B cell (primary cell): ENCODE measurements at places on chromosomes 2 and 18. TPM values are rescaled to one million over a fixed set of nuclear protein-coding genes. Genes with fewer than 3 reads are reported as not detected.

The ABCG8 gene
- not detected in 2 replicates for polyA plus RNA-seq

The SERPINB11 gene
- not detected in 2 replicates for polyA plus RNA-seq

The KCNS3 gene
- 0.10 TPM in 1 of 2 replicates, not detected in the other for polyA plus RNA-seq

The TM4SF20 gene
- not detected in 2 replicates for polyA plus RNA-seq

The MAB21L4 gene
- polyA plus RNA-seq: not detected in 2 replicates

The MC4R gene
- polyA plus RNA-seq: not detected in 2 replicates

The OTX1 gene
- not detected in 2 replicates for polyA plus RNA-seq

The CCL20 gene
- polyA plus RNA-seq: 0.26 and 0.31 TPM in 2 replicates

The UGT1A9 gene
- not detected in 2 replicates for polyA plus RNA-seq

The GCG gene
- not detected in 2 replicates for polyA plus RNA-seq

The FMNL2 gene
- polyA plus RNA-seq: 0.55 and 0.73 TPM in 2 replicates

The ZNF516 gene
- 6.7 and 15.7 TPM in 2 replicates for polyA plus RNA-seq

The DSG1 gene
- polyA plus RNA-seq: not detected in 2 replicates

The UPP2 gene
- polyA plus RNA-seq: not detected in 2 replicates

The CWC22 gene
- 6.3 and 8.0 TPM in 2 replicates for polyA plus RNA-seq

GRCh38 chr2:237524631-237525030 lies 37.6 kb downstream of the MLPH start:
- no peak for DNase-seq

GRCh38 chr2:68559692-68560091 lies 83.7 kb upstream of the PROKR1 start:
- no peak for DNase-seq

DNA sequence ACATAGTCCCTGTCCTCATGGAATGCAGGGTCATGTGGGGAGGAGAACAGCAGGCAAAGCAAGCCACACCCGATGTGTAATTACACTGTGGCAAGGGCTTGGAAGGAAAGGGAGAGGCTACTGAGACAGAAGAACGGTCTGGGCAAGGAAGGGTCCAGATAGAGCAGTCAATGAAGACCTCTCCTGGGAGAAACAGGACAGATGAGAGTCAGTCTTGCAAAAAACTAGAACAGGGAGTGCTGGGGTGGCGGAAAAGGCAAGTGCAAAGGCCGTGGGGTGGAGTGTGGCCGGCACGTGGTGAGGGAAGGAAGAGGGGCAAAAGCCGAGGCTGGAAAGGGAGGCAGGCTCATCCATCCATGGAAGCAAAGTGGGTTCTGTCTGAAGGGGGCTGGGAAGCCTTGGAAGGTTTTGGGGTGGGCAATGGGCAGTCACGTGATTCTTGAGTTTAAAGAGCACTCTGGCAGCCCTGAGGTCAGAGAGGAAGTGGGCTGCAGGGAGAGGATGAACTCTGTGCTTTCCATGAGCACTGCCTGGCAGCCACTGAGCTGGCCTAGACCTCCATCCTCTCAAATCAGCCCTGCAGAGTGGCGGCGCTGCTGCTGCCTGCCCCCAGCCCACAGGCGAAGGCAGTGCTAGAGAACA lies 182.2 kb downstream of the INHBB start:
- no peak for DNase-seq

DNA sequence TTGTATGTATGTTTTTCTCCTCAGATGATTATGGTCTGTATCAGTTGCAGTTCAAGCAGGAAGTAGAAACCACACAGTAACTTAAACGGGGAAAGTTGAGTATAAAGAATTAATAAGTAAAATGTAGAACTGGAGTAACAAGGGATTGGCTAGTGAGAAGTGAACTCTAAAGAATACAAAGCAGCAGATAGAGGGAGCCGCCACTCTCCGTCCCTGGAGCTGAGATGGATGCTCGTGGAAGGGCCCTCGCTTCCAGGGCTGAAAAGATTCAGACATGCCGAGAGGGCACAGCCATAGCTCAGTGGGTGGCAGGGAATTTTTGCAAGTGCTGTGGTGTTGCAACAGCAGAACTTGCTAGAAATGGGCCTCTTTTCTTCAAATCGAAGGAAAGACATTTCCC lies 155.8 kb downstream of the COL6A3 start:
- no peak for DNase-seq

GRCh38 chr2:169131587-169132512 lies 62.5 kb downstream of the DHRS9 start:
- peak; percentile 63 for DNase-seq

DNA sequence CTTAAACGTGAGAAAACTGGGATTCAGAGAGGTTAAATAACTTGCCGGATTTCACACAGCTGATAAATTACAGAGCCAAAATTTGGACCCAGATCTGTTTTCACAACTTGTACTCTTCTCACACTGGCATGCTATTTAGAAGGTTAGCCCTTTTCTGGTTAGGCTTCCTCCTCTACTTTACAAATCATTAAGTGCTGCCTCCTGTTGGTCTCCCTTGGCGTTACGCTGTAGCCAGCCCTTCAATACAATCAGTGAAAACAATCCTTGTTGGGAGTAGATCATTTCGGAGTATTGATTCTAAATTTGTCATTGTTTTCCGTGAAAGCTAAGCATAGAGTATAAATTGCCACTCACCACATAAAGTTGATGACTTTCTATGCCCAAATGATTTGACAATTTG lies 153.5 kb downstream of the ARHGAP15 start:
- DNase-seq: peak; percentile 24

DNA sequence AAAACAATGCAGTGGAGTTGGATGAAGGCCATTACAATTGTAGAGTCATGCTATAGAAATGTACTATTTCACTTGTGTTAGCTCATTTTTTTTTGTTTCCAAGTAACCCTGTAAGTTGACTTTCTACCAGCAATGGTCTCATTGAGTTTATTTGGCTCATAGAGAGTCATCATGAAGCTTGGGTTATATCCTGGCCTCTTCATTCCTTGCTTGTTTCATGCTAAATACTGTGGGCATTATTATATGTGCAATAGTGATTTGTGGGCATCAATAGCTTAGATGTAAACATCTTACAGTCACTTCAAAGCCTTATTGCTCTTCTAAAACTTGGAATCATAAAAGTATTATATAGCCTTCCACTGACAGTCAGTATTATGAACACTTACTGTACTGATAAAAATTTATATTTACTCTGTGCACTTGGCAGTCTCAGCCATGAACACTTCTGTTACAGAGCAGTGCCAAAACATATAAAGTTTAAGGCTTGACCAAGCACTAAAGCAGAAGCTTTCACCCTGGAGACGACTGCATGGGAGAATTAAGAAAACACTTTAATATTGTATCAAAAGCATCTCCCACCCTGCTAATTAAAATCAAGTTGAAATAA lies 751.2 kb downstream of the SATB2 start:
- no peak for DNase-seq

DNA sequence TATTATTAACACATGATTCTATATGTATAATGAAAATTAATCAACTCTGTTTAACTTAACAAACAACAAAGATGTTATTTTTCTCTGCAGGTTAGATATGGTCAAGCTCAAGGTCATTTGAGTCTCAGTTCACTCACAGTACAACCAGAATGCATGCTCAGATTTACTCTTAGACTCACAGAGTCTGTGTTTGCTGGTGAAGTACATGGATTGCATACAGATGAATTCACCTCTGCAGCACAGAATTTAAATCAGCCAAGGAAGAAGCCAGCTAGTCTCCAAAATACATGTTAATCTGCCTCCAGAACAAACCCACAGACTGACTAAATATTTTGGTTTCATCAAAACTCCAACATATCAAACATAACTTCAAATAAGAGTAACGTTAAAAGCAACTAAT lies 424.5 kb downstream of the RAD51AP2 start:
- no peak for DNase-seq

DNA sequence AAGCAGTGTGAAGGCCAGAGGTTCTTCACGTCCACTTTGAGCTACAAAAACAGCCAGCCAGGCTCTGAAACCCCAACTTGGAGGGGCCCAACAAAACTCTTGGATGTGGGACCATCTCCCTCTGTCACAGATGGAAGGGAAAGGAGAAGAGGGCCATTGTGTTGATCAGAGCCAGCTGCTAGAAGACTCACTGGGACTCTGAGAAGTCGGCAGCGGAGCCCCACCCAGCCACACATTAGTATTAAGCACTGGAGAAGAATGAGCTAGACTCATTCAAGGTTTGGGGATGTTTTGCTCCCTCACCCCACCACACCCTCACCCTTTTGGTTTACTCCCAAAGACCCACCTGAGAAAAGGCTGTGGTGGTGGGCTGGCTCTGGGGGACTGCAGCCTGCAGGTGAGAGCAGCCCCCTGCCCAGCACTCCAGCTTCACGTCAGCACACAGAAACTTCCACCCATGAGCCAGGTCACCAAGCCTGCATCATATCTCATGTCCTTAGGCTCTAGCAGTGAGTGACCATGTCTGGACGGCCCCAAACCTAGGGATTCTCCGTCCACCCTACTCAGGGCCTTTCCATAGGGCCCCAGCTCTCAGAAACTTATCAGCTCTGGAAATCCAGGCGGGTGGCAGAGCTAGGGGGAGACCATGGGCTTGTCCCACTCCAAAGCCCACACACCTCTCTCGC lies 12.6 kb downstream of the TEX51 start:
- no peak for DNase-seq

DNA sequence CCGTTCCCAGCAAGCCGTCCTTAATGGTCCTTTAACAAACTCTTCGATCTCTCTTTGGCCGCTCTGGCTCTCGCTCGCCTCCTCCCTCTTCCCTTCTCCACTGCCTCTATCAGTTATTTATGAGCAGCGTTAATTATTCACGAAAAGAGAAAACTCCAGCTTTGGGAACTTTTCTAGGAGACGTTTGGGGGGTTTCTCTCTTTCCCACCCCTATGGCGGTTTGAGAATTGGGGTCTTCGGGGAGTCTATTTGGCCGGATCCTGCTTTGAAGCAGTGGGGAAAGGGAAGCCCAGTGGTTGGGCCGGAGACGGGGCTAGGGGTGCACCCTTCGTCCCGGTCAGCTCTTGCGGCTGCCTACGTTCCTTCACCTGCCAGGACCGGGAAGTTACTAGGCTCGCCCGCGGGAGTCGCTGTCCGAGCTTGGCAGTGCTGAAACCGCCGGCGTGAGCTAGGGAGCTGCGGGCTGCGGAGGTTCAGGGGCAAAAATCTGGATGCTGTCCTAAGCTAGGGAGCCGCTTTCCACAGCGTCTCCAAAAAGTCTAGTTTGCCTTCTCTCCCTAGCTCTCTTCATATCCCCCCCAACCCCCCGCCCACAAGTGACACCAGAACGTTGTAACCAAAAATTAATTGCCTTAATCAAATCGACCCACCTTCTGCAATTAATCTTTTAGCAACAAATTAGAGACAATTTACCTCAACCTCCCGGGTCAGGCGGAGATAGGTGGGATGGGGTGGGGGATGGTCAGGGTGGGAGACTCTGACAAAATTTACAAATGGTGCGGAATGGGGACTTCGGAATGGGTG lies 8.9 kb upstream of the SKOR2 start:
- DNase-seq: no peak

- no peak for DNase-seq
Measured at GRCh38 chr2:90645-91312, 44.5 kb upstream of the FAM110C start.

- DNase-seq: no peak
Measured at GRCh38 chr2:150101947-150102346, 385.5 kb downstream of the RND3 start.

- DNase-seq: peak; percentile 13
Measured at GRCh38 chr2:109614715-109615636, 812 bp downstream of the SOWAHC start.

GRCh38 chr18:21110713-21111345 lies 784 bp downstream of the ROCK1 start:
- peak; percentile 81 for DNase-seq

GRCh38 chr18:42850174-42851083 lies 265.1 kb downstream of the RIT2 start:
- DNase-seq: no peak

GRCh38 chr18:48335829-48336228 lies 73.4 kb downstream of the ZBTB7C start:
- no peak for DNase-seq

DNA sequence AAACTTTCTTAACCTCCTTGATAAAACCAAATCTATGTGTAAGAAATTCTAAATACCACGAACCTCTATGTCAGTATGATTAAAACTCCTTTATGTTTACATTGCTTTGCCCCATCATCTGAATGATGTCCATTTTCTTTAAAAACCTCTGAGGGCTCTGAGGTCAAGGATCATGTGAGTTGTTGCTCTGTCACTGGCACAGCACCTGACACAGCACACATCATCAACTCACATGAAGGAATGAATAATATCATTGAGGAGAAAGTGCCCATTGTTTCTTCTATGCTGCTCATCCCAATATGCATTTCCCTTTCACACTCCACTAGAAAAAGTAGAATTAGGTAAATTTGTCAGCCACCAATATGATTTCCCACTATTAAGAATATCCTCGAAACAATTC lies 1178.7 kb upstream of the NRXN1 start:
- DNase-seq: no peak

DNA sequence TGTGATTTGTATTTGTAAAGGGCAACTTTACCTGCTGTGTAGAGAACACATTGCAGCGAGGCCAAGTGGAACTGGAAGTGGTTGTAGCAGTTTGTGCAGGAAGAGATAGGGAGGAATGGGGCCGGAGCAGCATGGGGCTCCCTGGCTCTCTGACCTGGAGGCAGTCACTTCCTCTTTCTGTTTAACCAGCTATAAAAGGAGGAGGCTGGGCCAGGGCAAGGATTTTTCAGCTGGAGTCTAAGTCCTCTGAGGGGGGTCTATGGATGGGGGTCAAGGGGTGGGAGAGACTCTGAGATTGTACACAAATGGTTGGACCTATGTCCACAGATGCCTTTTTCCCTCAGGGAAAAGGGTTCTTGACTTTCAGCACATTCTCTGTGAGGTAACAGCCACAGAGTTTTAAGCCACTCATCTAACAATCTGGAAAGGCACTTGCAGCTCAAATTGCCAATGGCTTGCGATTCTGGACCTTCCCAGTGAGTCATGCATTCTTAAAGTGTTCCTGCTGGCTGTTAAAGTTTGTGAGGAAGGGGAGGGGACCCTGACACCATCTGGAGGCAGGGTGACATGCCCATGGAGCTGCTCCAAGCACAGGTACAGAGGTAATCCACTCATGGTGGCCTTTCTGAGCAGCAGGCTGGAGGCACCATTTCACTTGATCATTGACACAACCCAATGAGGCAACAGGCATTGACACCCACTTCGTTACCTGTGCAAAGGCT lies 347.0 kb downstream of the CYRIA start:
- no peak for DNase-seq

DNA sequence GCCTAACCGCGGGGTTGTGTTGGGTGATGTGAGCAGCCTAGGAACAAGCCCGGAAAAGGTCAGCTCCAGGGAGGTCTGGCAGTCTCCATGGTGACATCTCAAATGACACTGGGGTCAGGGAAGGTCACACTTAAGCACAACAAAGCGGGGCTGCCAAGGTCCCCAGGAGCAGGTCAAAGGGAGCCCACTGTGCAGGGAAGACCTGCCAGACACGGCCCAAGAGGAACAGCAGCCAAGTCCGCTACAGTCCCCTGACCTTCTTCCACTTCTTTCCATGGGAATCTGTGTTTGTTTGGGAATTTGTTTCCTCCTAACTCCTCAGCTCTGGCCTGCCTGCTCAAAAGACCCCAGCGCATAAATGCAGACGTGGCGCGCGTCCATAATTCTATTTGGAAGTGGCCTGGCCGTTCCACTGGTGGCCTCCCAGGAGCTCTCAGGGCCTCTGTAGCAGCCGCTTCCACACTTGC lies 232.1 kb upstream of the COPS8 start:
- DNase-seq: no peak

GRCh38 chr2:230794497-230794896 lies 70.2 kb upstream of the ITM2C start:
- DNase-seq: no peak

- no peak for DNase-seq
Measured at GRCh38 chr2:110934948-110935347, 185.8 kb upstream of the BCL2L11 start.

- no peak for DNase-seq
Measured at GRCh38 chr2:1671916-1672315, 72.4 kb downstream of the PXDN start.
